ENCODE measurements at places on chromosomes 4 and X.

DNA sequence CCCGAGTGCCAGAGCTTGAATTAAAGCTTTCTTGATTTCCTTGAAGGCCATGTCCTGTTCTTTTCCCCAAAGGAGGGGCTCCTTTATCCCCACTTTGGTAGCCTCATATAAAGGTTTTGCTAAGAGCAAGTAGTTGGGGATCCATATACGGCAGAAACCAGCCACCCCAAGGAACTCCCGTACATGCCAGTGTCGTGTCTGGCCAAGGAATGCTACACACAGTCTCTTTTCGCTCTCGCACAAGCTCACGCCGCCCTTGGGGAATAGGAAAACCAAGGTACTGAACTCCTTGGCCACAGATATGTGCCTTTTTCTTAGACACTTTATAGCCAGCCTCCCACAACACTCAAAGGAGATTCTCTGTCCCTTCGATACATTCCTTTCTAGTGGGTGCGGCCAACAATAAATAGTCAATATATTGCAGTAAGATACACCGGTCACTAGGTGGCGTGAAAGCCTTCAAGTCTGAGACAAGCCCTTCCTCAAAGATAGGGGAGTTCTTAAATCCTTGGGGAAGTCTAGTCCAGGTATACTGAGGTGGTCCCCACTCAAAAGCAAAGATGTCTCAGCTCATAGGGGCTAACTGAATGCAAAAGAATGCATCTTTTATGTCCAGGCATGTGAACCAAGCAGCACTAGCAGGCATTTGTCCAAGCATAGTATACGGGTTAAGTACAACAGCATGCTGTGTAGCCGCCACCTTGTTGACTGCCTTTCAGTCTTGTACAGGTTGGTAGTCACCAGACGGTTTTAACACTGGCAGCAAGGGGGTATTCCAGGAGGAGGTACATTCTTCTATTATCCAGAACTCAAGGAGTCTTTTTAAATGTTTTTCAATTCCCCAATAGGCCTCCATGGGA is 57.8 kb upstream of the XAGE1B start:
- peak; percentile 59 for DNase-seq

- peak; percentile 21 for DNase-seq
Measured at GRCh38 chr4:161256716-161257115, 907.1 kb downstream of the FSTL5 start.

DNA sequence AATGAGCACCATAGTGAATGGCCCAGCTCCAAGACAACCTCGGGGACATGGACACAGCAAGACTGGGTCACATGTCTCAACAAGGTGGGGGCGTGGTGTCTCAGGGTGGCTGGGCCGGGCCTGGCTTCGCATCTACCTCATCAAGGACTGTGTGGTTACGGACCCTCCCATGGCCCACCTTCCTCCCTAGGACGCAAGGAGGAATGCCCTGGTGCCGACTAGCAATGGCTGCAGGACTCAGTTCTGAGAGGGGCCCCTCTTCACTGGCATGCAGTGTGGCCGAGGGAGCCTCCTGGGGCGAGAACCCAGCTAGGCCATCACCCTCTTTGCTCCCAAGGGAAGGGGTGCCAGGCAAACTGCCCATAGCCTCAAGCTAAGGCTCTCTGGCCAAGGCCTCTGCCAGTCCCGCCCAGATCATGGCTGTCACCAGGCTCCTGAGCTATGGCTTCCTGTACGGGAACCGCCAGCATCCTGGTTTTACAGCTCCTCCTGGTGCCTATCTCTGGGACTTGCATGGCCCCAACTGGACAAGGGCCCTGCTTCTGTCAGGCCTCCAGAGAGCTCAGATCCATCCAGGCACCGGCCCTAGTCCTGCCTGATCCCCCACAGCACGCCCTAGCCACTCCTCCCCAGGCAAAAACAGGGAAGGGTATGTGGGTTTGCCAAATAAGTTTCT is 218.0 kb upstream of the AGTR2 start:
- no peak for DNase-seq

DNA sequence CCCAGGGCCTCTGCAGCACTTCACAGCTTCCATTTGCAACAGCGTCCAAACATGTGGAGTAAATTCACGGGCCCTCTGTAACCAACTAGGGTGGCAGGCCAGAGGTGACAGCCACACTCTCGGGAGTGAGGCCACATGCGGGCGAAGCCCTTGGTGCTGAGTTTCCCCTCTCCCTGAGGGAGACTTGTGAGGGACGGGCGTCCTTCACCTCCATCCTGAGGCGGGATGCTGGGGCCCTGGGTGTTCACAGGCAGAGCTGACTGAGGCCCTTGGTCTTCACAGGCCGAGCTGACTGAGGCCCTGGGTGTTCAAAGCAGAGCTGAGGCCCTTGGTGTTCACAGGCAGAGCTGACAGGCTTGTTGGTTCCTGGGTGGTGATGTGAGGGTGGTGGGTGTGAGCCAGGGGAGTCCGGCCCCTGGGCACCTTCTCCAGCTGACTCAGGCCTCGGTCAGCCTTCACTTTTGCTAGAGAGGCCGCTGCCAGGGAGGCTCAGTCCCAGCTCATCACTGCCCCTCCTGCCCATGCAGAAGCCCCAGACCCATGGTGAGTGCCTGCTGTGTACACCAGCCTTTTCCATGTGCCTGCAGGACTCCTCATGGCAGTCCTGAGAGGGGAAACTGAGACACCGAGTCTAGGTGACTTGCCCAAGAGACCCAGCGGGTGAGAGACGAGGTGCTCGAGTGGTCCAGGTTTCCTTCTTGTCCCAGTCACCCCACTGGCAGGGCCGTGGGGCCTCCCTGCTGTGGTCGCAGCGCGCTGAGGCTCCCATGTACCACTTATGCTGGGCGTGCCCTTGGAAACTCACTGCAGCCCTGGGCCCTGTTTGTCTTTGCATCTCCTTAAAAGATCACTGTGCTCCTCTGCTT is 8.5 kb downstream of the WFS1 start:
- DNase-seq: no peak

DNA sequence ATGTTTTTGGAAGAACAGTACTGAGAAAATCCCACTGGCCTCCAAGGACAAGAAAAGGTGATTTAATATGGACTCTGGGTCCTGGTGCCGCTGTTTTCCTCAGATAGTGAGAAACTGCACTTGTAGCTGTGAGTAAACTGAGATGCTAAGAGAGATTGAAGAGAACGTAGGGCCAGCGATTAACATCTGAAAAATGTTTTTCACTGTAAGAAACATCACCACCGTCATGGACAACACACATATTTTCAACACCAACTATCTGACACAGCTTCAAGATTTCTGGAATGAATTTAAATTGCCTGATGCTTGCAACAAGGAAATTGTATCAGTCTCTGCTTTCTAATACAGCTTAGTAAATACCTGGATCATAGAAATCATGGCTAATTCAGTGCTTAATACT is 158.2 kb upstream of the SMIM31 start:
- no peak for DNase-seq

Measured in NCI-H524 (cell line).